SK-N-SH (cell line): ENCODE measurements at places on chromosomes 7 and 10. TPM values are rescaled to one million over a fixed set of nuclear protein-coding genes. Genes with fewer than 3 reads are reported as not detected.

TUBB8 gene
- 0.06 and 0.13 TPM in 2 replicates for polyA plus RNA-seq

DNA sequence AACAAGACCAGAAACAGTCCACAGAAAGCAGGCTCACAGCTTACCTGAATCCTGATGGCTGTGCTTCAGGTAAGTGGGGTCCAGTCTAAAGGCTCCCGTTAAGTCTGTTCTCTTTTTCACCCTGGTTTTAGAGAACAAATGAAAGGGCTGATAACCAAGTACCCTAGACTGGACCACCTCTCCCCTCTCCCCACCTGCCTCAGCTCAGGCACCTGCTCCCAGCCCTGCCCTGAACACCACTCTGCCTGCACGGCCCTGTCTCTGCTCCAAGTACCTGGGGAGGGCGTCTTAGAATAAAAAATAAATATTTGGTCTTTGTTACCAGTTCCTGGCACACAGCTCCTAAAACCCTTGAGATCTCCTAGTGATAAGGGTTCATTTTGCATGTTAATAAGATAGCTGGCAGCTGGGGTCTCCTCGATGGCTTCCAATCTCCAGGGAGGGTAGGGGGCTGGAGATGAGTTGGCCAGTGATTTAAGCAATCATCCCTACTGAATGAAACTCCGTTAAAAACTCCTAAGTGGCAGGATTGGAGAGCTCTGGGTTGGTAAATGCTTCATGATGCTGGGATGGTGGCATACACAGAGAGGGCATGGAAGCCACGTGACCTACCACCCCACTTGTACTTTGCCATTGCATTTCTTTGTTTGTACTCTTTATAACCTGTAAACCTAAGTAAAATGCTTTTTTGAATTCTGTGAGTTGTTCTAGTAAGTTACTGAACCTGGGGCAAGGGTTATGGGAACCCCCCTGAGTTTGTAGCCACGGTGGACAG is 29.8 kb upstream of the FIGNL1 start:
- no peak for DNase-seq

LBX1 gene
- not detected in 2 replicates for polyA plus RNA-seq

- DNase-seq: peak; percentile 93
Measured at GRCh38 chr10:91632671-91633550, at the start of gene PPP1R3C. PPP1R3C (minus strand) TSS chr10:91633071; CDS start chr10:91632969, 102 bp downstream.

DNA sequence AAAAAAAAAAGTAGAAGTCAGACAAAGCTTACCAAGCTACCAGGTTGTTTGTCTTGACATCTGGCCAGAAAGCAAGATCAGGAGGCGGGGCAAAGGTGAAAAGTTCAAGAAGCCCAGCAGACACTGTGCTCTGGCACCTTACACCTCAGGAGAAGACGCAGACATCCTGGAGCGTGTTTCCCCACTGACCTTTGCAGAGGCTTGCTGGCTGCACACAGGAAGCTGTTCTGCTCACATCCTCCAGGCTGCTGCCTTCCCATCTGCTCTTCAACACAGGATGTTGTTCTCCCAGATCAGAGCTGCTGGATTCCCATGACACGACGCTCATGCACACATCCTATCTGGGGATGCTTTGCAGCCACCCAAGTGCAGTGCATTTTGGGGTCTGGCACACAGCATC is 174.4 kb upstream of the KIAA1217 start:
- DNase-seq: peak; percentile 3

SLC16A9 gene
- 4.7 and 6.7 TPM in 2 replicates for polyA plus RNA-seq

- peak; percentile 66 for DNase-seq
Measured at GRCh38 chr10:47260505-47261111, 39.4 kb upstream of the GDF10 start.

- DNase-seq: peak; percentile 27
Measured at GRCh38 chr10:96830511-96831199, 1.4 kb upstream of the LCOR start.

FOXP2 gene
- polyA plus RNA-seq: not detected in 2 replicates

DNA sequence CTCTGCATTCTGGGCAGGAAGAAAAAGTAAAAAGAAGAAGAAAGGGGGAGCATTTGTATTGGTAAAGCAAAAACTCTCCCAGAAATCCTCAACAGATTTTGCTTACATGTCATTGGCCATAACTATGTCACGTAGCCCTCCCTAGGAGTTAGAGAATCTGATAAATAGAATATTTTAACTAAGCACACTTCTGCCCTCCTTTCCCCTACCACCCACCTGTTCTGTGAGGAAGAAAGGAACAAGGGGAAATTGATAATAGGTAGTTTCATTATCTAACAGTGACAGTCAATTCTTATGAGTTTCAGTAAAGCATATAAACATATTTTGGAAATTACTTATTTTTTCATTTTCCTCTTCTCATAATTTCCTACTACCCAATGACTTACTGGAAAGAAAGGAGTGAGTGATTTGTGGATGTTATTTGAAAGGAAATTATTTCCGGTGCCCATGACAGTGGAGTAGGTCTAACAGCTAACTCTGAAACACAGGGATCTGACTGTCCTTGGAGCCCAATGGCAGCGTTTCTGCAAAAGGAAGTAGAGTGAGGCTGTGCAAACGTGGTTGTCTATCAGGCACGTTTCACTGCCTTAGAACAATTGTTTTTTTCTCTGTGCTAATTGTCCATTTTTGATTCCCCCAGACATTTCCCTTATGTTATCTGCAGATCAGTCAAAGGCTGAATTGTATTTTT is 128.6 kb upstream of the MDFIC start:
- DNase-seq: no peak

DNA sequence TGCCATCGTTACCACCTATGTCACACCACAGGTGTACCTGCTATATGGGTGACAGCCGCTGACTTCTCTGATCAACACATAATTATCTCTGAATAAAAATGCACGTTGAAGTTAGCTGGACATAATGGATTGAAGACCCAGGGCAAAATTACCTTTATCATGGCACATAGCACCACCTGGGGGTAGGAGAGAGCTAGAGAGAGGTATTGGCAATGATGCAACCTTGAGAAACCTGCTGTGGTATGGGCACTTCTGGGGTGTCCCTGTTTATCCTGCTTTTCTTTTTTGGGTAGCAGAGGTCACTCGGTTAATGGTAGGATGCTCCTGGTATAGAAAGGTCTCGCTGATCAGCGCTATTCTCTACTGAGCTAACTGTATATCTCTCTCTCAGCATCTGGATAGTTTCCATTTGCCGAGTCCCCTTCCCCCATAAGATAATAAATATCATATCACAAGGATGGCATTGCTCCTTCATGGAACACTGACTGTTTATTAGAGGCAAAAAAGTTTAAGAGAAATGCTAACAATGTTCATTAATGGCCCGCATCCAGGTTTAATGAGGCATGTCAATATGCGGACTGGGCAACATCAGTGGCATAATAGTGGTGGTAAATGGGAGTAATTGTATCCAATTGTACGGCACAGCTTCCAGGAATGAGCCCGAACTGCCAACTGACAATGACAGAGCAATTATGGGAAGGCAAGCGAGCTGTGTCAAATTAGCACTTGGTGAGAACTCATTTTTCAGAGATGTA is 323.1 kb downstream of the TFEC start:
- DNase-seq: no peak

NOS3 gene
- 0.15 and 0.41 TPM in 2 replicates for polyA plus RNA-seq

ARL3 gene
- 11.2 and 12.5 TPM in 2 replicates for polyA plus RNA-seq
